ENCODE measurements at places on chromosomes 5 and 9.

- no peak for DNase-seq
Observed at GRCh38 chr5:10849278-10849677, 88.2 kb upstream of the DAP start.

DNA sequence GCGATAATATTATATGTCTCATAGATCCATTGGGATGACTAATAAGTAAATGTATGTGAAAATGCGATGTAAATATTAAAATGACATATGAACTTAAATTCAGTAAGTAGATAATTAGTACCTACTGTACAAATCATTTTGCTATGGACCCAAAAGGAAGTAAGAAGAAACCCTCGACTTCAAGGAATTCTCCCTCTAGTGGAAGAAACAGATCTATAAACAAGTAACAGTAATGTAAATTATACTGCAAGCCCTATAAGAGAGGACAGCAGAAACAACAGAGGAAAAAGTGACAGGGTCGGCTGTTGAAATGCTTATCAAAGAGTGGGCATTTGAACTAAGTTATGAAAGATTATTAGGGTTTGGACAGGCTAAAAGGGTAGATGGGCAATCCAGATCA, 320.3 kb downstream of the DMAC1 start:
- no peak for DNase-seq

- no peak for DNase-seq
Observed at GRCh38 chr5:127906562-127907204, 176.9 kb upstream of the SLC12A2 start.

- DNase-seq, result no peak
Observed at GRCh38 chr5:171494452-171495121, 75.1 kb downstream of the FGF18 start.

GRCh38 chr9:121679901-121680635, 28.6 kb downstream of the DAB2IP start:
- no peak for DNase-seq

- DNase-seq, result no peak
Observed at GRCh38 chr9:69696802-69697201, 24.6 kb upstream of the APBA1 start.

DNA sequence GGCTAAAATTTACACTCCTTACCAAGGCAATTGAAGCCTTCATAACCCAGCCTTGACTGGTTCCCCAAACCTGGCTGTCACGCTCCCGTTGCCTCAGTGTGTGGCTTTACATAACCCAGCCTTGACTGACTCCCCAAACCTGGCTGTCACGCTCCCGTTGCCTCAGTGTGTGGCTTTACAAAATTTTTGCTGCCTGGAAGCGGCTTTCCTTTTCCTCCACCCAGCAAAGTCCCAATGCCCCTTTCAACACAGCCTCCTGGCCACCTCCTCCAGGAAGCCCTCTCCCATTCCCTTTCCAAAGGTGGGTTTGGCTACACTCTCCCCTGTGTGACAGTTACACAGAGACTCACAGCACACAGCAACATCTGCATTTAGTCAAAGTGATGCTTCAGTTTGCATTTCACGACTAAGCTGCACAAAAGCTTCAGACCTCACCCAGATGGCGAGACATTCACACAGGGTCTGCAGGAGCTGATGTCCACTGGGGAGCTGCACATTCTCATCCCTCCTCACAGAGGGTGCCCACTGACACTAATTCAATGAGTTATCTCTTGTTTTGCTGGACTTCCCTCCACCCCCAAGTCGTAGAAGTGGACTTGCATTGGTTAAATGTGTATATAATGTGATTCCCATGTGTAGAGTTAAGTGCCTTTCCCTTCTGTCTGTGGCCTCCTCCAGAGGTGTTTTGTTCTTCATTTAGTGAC, 156.6 kb upstream of the PHYKPL start:
- no peak for DNase-seq

Data from stimulated activated CD4-positive, alpha-beta T cell treated with anti-CD3 and anti-CD28 coated beads, Interleukin-4, amount 100 ng/mL, for 24 hours (primary cell).